ENCODE measurements at places on chromosomes 5 and 9.

- no peak for DNase-seq
- H3K4me3 ChIP-seq = no peak overlapping the region
- H3K27ac ChIP-seq = no peak overlapping the region
- no peaks in the 10 kb centered on the region for H3K36me3 ChIP-seq
Measured at GRCh38 chr5:1341863-1342262, 3.0 kb downstream of the CLPTM1L start.

DNA sequence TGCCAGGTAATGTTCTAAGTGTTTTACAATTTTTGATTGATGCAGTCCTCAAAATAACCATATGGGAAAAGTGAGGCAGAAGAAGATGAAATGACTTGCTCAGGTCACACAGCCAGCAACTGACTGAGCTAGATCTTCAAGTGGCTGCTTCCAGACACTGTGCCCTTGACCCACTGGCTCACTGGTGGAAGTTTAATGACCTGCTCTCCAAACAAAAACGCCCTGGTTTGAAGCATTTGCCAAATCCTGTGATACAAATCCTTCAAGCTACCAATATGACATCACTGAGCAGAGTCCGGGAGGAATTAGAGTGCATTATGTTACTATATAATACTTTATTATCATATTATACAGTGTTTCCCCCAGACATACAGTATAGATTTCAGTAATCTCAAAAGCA lies 459.4 kb downstream of the GADD45G start:
- H3K4me3 ChIP-seq = no peak overlapping the region
- no peak overlapping the region for H3K27ac ChIP-seq
- H3K36me3 ChIP-seq = no peaks in the 10 kb centered on the region
- H3K27me3 ChIP-seq = no peaks in the 10 kb centered on the region
- H3K4me1 ChIP-seq = no peaks in the 10 kb centered on the region

- H3K4me3 ChIP-seq = no peak overlapping the region
- H3K27ac ChIP-seq = no peak overlapping the region
- H3K4me1 ChIP-seq = no peaks in the 10 kb centered on the region
- no peaks in the 10 kb centered on the region for H3K27me3 ChIP-seq
- H3K36me3 ChIP-seq = no peaks in the 10 kb centered on the region
- no peak for DNase-seq
Measured at GRCh38 chr5:66739951-66740350, 143.8 kb downstream of the MAST4 start.

GRCh38 chr5:127834094-127834531 lies 130.9 kb downstream of the CCDC192 start:
- no peak for DNase-seq
- no peak overlapping the region for H3K4me3 ChIP-seq

- no peaks in the 10 kb centered on the region for H3K36me3 ChIP-seq
- H3K4me3 ChIP-seq = no peak overlapping the region
- no peak overlapping the region for H3K27ac ChIP-seq
- H3K4me1 ChIP-seq = peaks cover 6% of the 10 kb centered on the region
- no peak for DNase-seq
- H3K27me3 ChIP-seq = no peaks in the 10 kb centered on the region
Measured at GRCh38 chr5:174491265-174491664, 233.1 kb upstream of the MSX2 start.

DNA sequence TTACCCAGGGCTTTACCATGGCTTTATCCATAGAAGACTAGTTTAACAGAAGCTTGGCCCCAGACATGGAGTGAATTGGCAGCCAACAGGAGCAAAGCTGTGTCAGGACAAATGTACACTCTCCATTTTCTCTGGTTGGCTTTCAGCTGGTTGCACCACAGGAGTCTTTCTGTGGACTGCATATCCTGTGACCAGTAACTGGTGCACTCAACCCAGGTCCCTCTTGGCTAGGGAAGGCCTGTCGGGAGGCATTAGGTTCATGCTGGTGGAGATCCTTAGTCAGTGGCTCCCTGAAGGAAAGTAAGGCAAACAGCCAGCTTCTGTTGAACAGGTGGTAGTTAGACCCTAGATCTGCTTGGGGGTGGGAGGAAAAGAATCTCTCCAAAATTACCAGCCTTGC lies 146.9 kb upstream of the TLX3 start:
- H3K4me3 ChIP-seq = no peak overlapping the region
- no peak overlapping the region for H3K27ac ChIP-seq
- peak; percentile 6 for DNase-seq

DNA sequence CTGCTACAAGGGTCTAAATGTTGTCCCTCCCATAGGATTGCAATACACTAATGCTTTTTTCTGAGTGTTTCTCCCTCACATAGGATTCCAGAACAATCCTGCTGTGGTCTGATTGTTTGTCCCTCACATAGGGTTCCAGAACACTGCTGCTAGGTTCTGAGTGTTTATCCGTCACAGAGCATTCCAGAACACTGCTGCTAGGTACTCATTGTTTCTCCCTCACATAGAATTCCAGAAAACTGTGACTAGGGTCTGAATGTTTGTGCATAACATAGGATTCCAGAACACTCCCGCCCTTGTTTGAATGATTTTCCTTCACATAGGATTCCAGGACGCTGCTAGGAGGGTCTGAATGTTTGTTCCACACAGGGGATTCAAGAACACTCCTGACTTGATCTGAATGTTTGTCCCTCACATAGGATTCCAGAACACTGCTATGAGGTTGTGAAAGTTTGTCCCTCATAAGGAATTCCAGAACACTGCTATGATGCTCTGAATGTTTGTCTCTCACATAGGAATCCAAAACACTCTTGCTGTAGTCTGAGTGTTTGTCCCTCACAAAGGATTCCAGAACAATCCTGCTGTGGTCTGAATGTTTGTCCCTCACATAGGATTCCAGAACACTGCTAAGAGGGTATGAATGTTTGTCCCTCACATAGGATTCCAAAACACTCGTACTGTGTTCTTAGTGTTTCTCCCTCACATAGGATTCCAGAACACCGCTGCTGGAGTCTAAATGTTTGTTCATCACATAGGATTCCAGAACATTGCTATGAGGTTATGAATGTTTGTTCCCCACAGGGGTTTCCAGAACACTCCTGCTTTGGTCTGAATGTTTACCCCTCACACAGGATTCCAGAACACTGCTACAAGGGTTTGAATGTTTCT lies 213.5 kb downstream of the FOXD4L6 start:
- H3K36me3 ChIP-seq = no peaks in the 10 kb centered on the region
- no peak overlapping the region for H3K4me3 ChIP-seq
- H3K27ac ChIP-seq = no peak overlapping the region
- DNase-seq = no peak
- no peaks in the 10 kb centered on the region for H3K4me1 ChIP-seq

- no peak overlapping the region for H3K4me3 ChIP-seq
- H3K27me3 ChIP-seq = no peaks in the 10 kb centered on the region
- no peak for DNase-seq
- no peak overlapping the region for H3K27ac ChIP-seq
Measured at GRCh38 chr9:128928624-128929023, 7.8 kb downstream of the PHYHD1 start.

DNA sequence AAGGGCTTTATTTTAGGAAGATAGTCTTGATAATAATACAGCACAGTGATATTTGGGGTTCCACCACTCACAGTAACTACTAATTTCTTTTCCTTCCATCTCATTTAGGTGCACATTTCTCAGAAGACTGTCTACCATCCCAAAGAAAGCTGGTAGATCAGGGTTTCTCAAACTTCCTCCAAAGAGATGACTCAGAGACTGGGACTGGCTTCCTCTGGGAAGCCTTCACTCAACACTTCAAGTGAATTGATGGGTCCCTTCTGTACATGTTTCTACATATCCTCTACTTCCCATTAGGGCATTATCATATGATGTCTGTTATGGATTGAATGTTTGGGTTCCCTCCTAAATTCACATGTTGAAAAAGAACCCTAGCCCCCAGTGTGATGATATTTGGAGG lies 138.5 kb downstream of the SPOCK1 start:
- no peak for DNase-seq
- H3K27ac ChIP-seq = no peak overlapping the region
- H3K4me1 ChIP-seq = no peaks in the 10 kb centered on the region

- no peak for DNase-seq
- H3K27me3 ChIP-seq = no peaks in the 10 kb centered on the region
- no peaks in the 10 kb centered on the region for H3K4me1 ChIP-seq
- no peak overlapping the region for H3K4me3 ChIP-seq
- no peak overlapping the region for H3K27ac ChIP-seq
Measured at GRCh38 chr9:115391168-115391825, 273.3 kb upstream of the TNC start.

GRCh38 chr9:116389541-116390302 lies 236.1 kb downstream of the PAPPA start:
- H3K36me3 ChIP-seq = no peaks in the 10 kb centered on the region
- no peaks in the 10 kb centered on the region for H3K27me3 ChIP-seq
- H3K4me3 ChIP-seq = no peak overlapping the region
- DNase-seq = no peak
- H3K27ac ChIP-seq = no peak overlapping the region

DNA sequence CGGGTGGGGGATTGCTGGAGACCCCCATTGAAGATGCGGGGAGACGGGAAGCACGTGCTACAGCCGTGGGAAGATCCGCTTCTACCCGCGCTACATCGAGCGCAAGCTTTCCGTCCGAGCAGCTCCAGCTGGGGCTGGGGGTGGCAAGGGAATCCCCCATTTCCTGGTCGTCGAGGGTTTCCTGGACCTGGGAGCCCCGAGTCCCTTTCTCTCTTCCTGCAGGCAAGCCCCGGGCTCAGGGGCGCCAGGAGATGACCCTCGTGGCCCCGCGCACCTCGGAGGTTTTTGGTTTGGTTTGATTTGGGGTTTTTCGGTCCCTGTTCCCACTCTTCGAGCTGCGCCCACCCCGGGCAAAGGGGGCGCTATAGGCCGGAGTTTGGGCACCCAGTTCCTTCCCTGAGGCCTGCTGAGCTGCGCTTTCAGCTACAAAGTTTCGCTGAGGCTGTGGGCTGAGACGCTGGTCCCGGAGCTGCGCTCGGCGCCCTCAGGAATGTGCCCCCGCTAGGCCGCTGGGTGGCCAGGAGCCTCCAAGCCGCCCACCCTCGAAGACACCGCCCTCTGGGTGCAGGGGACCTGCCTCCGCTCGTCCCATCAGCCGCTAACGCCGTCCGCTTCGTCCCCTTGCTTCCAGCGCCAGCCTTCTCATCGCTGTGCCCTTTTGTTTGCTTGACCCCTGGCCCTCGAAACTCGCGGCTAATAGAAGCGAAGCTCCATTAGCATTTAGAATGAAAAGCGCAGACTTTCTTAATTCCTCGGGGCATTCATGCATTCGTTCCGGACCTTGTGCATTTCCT lies 2.9 kb downstream of the NR4A3 start:
- H3K27ac ChIP-seq = no peak overlapping the region
- peak; percentile 92 for DNase-seq
- peak overlapping the region; percentile 93 for H3K4me3 ChIP-seq
- H3K4me1 ChIP-seq = peaks cover 20% of the 10 kb centered on the region
- peaks cover 89% of the 10 kb centered on the region for H3K27me3 ChIP-seq
- H3K36me3 ChIP-seq = no peaks in the 10 kb centered on the region

- H3K27ac ChIP-seq = no peak overlapping the region
- no peaks in the 10 kb centered on the region for H3K36me3 ChIP-seq
- H3K4me1 ChIP-seq = peaks cover 6% of the 10 kb centered on the region
- DNase-seq = no peak
- H3K4me3 ChIP-seq = no peak overlapping the region
Measured at GRCh38 chr9:129422032-129422842, 198.7 kb downstream of the C9orf50 start.

DNA sequence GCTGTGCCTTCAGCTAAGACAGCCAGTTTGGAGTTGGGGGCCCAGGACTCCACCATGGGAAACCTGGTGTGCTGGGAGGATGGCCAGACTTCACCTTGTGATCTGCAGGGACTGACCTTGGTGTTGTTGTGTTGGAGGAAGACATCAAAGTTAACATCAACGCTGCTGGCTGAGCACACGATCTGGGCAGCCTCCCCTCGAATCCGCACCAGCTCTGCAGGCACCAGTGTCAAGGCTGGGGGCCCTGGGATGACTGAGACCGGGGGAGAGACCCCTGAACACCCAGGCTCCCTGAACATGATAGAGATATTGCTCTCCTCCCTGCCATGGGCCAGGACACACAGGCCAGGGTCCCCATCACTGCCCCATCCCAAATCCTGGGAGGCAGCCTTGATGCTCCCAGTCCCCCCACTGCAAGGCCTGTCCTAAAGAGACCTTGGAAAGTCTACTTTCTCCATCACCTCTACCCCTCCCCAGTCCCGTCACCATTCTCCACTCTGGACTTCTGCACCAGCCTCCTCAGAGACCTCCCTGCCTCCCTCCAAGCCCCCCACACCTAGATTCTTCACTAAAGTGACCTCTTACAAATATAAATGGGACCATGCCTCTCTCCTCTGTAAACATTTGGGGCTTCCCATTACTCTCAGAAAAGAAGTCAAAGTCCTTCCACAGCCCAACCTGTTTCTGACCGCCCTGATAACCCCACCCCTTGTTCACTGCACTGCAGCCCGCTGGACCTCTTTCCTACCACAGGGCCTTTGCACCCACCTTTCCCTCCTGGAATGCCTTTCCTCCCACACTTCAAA lies 8.2 kb downstream of the CSF1R start:
- H3K27ac ChIP-seq = no peak overlapping the region
- H3K27me3 ChIP-seq = no peaks in the 10 kb centered on the region
- no peak for DNase-seq
- peaks cover 15% of the 10 kb centered on the region for H3K4me1 ChIP-seq

DNA sequence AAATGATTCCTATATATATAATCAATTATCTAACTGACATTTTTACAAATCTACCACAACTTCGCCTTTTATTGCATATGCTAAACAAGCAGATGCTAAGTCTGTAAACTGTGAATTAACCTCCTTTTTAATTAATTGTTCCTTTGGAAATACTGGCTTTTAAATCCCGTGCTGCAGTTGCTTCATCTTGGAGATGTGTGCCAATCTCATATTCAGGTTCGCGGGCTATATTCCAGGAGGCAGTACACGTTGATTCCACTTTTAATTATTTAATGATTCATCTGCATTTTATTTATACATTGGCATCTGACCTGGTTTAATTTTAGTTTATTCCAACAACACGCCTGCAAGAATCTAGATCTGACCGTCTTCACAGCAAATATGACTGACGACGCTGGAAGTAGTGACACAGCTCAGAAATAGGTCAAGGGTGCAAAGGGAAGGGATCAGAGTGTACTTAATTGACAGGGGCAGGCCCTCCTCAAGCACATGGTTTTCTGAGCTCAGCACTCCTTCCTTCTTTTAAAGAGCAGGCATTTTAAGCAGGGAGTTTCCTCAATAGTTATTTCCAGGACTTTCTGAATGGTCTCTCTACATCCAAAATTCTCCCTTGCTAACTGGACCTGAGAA lies 125.2 kb downstream of the GLIS3 start:
- peaks cover 14% of the 10 kb centered on the region for H3K4me1 ChIP-seq
- no peak overlapping the region for H3K4me3 ChIP-seq
- peak overlapping the region; percentile 69 for H3K27ac ChIP-seq
- no peaks in the 10 kb centered on the region for H3K36me3 ChIP-seq
- H3K27me3 ChIP-seq = no peaks in the 10 kb centered on the region

GRCh38 chr5:132012371-132013005 lies 1.0 kb upstream of the ACSL6 start:
- H3K27me3 ChIP-seq = peaks cover 58% of the 10 kb centered on the region
- no peaks in the 10 kb centered on the region for H3K36me3 ChIP-seq
- H3K4me3 ChIP-seq = no peak overlapping the region
- peak; percentile 87 for DNase-seq
- H3K4me1 ChIP-seq = peaks cover 8% of the 10 kb centered on the region
- H3K27ac ChIP-seq = no peak overlapping the region

- H3K4me1 ChIP-seq = peaks cover 6% of the 10 kb centered on the region
- H3K27me3 ChIP-seq = no peaks in the 10 kb centered on the region
- no peak overlapping the region for H3K4me3 ChIP-seq
- DNase-seq = no peak
- no peaks in the 10 kb centered on the region for H3K36me3 ChIP-seq
- no peak overlapping the region for H3K27ac ChIP-seq
Measured at GRCh38 chr9:89838621-89839020, 233.8 kb downstream of the GADD45G start.

- no peak for DNase-seq
- peaks cover 9% of the 10 kb centered on the region for H3K4me1 ChIP-seq
- peak overlapping the region; percentile 81 for H3K4me3 ChIP-seq
Measured at GRCh38 chr5:121963392-121963791, 1.6 kb downstream of the SRFBP1 start.

Measured in neural progenitor cell (in vitro differentiated cells).